ENCODE measurements at places on chromosomes 12 and 14.

DNA sequence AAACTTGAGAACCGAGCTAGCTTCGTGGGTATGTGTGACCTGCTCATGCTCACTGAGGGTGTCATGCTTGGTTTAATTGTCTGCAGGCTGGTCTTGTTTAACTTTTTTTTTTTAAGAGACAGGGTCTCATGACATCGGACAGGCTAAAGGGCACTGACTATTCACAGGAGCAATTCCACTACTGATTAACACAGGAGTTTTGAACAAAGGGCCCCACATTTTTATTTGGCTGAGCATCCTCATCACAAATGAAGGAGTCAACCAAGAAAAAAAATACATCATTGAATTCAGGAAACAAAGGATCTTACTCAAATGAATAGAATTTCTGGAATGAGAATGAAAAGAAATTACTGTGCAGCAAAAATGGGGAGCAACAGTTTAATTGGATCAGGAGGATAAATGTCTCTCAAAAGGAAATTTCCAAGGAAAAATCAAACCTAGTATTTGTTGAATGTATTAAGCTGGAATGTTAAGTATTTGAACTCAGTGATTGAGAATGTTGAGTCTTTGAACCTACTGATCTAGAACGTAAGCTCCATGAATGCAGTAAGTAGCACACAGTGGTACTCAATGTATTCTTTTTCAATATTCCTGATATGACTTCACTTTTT is 20.8 kb upstream of the PYROXD1 start:
- DNase-seq = peak; percentile 50

DNA sequence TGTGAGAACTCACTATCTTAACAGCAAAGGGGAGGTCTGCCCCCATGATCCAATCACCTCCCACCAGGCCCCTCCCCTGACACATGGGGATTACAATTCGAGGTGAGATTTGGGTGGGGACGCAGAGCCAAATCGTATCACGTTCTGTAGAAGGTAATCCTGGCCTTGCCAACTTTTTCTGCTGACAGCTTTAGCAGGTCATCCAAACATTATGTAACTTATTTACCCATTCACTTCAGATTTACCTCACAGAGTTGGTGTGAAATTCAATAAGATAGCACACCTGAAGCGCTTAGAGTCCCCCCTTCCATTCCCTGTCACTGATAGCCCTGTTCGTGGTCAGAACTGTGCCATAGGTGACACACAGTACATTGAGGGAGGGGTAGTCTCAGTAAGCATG is 219.1 kb downstream of the FBXL14 start:
- no peak for DNase-seq

DNA sequence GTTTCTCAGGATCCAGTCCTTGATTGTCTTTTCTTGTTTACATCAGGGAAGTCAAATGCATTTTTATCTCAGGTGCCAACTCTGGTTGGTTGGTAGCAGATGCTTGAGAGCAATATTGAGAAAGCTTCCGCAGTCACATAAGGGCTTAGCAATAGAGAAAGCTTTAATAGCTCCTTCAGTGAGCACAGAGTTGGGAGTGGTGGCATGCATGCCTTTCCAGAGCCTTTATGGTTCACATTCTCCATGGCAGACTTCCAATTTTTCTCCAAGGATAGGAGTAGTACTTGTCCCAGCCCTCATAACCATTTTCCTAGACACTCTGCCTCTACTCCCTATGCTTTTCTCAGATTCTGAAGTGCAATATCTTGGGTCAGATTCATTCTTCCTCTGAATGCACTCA is 280.4 kb downstream of the AEBP2 start:
- DNase-seq = no peak

DNA sequence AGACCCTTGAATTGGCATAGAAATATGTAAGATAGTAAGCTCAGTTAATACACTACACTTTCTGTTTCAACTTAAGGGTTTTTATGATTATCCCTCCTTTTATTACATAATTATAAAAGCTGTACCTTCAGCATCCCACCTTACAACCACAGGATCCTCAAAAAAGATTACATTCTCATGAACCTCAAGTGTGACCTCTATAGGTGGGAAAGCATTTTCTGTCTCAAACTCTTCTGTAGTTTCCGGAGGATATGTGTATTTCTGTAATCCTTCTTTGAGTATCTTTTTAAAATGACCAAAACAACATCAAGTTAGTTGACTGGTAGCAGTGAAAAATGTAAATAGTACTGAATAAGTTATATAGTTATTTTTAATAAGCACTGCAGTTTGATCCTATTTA is 75.9 kb downstream of the DNAI7 start:
- DNase-seq = no peak

DNA sequence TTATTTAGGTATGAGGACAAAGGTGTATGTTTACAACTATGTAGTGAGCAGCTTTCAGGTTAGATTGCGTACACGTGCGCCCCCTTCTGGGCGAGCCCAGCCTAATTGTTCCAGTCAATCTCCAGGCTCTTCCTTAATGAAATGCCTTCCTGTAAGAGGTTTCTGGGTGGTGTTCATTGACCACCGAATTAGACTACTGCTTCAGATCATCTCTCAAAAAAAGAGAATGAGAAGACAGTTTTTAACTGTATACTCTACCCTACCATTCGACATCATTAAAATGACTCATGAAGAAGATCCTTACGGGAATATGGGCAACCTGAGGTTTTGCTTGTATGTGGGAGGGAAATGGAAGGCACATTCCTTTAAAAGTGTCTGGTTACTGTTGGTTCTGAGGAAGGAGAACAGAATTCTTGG is 2.1 kb downstream of the LUM start:
- peak; percentile 82 for DNase-seq

- no peak for DNase-seq
Observed at GRCh38 chr12:28456934-28457710, 266.9 kb downstream of the CCDC91 start.

DNA sequence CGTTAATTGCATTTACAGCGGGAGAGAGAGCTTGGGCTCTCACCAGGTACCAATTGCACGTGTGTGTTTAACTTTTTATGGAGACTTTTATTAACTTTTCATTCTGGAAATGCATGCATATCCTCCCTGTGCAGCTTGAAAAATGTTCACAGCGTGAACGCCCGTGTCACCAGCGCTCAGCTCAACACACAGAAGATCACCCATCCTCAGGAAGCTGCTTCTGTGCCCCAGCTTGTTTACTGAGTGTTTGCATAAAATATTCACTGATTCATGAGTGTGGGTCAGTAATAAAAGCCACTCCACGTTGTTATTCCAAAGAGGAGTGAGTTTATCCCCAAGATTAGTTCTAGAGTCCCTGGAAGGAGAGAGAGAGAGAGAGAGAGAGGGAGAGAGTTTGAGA is 75.5 kb upstream of the FZD10 start:
- DNase-seq = no peak

GRCh38 chr12:53115891-53116648 is 12.8 kb downstream of the SOAT2 start:
- DNase-seq = no peak

- DNase-seq = no peak
Observed at GRCh38 chr12:89817501-89818226, 109.0 kb upstream of the ATP2B1 start.

- DNase-seq = no peak
Observed at GRCh38 chr14:64815257-64815656, 64.5 kb downstream of the SPTB start.

DNA sequence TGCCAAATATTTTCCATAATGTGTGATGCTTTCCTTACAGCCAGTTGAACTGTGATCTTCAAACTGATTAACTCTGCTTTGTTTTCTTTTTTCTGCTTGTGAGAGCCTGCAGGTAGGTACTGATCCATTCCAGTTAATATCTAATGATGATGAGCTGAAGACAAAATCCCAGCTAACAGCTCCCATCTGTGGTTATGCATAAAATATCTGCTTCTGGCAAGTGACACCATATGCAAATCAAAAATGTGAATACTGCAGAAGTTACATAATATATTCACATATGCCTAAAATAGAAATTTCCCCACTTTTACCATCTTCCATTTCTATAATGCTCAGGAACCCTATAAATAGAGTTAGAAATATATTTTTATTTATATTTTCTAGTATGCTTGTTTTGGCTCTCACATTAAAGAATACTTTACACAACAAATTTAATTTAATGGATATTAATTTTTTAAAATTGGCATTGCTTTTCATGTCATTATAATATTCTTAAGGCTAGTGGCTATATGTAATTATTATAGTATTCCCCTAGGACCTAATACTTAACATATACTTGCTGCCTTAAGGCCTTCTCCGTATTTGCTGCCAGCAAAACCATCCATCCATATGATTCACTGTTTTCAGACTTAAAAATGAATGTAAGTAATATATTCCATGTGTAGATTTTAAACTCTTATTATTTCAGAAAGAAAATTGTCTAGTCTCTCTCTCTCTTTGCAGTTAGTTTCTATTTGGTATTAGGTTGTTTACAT is 83.8 kb downstream of the CCER1 start:
- peak; percentile 63 for DNase-seq

- no peak for DNase-seq
Observed at GRCh38 chr12:122138181-122138580, 35.8 kb downstream of the IL31 start.

Measured in fibroblast of skin of scalp (primary cell).